T-helper 17 cell (primary cell): ENCODE measurements at places on chromosomes 16 and 17.

DNA sequence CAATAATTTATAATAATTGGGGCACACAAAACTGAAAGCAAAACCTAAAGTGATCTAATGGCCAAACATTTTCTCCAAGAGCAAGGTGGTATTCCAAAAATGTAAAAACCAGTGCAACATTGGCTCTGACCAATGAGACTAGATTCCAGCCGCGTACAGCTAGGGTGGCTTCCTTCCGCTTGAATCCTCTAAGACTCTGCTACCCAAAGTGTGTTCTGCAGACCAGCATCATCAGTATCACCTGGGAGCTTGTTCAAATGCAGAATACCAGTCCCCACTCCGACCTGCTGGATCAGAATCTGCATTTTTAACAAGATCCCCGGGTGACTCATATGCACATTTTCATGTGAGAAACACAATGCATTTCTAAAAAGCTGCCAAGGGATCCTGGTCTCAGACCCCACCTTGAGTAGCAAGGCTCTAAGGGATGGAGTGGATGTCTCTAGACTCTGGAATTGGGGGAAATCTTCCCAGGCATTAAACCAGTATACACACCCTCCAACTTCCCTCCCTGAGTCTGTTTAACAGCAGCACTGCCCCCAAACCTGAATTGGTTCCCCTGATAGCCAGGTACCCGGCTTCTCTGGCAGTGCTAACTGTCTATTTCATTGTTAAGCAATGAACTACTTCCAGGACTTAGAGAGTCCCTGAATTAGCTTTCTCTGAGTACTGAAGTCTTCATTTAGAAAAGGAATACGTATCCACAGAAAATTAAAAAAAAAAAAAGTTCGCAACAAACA lies 118.2 kb downstream of the HS3ST2 start:
- no peak for DNase-seq

- DNase-seq, result no peak
Observed at GRCh38 chr16:25550647-25551046, 141.1 kb upstream of the HS3ST4 start.

DNA sequence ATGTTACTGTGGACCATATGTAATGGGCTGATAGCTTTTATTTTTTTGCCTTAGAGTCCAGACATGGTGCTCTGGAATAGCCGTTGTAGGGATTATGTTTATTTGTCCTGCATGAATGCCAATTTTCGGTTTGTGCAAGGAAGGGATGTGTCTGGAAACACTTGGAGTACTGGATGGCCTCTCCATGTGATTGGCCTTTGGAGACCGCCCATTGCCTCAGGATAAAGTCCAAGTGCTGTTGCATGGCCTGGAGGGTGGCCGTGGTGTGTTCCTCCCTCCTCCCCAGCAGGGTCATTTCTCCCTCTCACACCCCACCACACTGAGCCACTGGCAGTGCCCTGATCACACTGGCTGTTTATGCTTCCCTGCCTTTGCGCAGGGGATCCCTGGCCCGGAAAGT lies 93.9 kb downstream of the MSI2 start:
- DNase-seq, result no peak

- no peak for DNase-seq
Observed at GRCh38 chr17:17408236-17408794, 68.5 kb upstream of the MED9 start.

GRCh38 chr16:4922721-4923342 lies 14.1 kb downstream of the PPL start:
- no peak for DNase-seq

DNA sequence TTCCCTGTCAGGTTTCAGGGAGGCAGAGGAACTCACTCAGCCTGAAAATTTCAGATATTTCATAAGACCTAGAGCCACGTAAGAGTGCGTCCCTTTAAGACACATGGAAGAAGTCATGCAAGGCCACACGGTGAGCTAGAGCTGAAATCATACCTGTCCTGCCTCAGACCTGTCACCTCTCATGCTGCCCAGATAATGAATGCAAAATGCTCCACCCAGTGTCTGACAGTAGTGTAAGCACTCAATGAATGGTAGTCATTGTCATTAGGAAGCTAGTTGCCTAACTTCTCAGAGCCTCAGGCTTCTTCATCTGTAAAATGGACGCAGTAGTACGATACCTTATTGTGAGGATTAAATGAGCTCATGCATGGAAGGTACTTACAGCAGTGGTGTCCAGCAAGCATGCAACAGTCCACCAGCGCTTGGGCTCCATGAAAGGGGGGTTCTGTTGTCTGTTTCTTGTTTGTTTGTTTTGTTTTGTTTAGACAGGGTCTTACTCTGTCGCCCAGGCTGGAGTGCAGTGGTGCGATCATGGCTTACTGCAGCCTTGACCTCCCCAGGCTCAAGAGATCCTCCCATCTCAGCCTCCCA lies 60.7 kb downstream of the WSB1 start:
- no peak for DNase-seq

DNA sequence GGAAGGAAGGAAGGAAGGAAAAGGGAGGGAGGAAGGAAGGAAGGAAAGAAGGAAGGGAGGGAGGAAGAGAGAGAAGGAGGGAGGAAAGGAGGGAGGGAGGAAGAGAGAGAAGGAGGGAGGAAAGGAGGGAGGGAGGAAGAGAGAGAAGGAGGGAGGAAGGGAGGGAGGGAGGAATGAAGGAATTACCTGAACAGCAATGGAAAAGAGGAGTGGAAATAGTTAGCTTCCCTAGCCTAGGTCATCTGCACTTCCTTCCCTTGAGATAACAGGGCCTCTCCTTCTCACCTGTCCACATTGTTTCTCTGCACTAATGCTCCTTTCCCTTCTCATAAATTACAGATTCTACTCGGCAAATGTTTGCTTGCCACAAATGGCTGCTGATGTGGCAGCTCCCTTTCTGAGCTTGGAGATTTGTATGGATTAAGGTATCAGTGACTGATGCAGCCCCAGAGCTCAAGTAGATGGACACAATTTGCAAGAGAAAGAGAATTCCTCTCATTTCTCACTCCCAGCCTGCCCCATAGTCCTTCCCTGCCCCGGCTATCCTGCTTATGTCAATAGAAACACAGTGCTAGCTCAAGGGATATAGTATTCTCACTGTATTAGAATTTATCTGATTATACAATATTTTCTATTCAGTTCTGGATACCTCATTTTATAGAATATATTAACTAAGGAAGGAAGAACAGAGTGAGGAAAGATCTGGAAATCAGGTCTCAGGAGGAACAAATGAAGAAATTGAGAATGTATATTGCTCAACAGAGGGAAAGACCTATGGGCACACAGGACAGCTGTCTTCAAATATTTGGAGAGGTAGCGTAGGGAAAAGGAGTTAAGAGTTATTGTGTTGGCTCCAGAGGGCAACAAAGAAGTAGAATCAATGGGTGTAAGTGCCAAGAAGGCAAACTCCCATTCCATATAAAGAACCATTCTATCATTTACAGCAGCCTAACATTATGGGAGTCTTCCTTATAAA lies 14.6 kb downstream of the HOXB1 start:
- no peak for DNase-seq

DNA sequence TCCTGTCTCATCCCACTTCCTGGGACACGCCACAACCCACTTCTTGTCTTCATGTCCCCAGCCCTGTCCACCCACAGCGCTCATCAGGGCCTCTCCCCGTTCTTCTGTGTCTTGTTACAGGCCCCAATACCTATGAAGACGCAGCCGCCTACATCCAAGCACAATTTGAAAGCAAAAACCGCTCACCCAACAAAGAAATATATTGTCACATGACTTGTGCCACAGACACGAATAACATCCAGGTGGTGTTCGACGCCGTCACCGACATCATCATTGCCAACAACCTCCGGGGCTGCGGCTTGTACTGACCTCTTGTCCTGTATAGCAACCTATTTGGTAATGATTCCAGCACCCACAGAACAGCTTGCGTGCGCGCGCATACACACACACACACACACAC lies 70.6 kb downstream of the AMFR start:
- DNase-seq, result no peak

DNA sequence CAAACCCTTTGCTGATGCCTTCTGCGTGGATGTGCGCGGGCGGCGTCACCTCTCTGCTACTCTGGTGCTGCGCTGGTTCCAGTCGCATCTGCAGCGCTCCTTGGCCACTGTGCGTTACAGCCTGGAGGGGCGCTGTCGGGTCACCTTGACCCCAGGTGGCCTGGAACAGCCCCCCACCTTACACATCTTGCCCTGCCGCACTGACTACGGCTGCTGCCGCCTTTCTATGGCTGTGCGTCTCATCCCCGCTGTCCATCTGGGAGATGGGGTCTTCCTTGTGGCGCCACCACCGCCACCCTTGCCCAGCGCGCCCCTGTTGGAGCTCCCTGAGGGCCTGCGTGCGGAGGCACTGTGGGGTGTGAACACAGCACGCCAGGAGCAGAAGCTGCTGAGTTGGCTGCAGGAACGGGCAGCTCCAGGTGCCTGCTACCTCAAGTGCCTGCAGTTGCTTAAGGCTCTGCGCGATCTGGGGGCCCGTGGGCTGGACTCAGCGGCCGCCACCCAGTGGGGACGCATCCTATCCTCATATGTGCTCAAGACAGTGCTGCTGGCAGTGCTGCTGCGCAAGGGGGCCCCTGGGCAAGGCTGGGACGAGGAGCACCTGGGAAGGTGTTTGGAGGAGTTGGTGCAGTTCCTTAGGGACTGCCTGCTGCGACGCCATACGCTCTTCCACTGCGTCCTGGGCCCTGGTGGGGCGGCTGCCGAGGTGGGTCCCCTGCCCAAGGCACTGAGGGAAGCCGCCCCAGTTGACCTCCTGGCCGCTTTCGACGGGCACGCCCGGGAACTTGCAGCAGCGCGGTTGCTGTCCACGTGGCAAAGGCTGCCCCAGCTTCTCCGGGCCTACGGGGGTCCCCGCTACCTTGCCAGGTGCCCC lies 1.6 kb downstream of the ITPRIPL2 start:
- DNase-seq, result no peak

GRCh38 chr17:75933808-75934207 lies 7.0 kb downstream of the FBF1 start:
- DNase-seq, result no peak

- no peak for DNase-seq
Observed at GRCh38 chr17:8015957-8016631, 13.7 kb downstream of the GUCY2D start.

DNA sequence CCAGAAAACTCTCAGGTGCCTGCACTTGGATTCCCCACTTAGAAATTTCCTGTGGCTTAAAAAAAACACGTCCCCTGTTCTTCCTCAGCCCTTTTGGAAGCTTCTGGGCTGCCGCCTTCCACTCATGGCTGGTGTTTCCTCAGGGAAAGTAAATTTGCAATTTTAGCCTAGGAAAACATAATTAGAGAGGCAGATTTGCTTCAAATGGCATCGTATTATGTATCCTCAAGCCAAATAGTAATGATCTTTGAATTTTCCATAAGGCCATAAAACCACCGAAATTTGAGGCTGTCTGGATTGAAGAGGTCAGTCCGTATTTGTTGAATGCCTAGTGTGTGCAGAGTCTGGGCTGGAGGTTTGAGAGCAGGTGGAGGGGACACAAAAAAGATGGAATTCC lies 17.7 kb downstream of the MGAT5B start:
- no peak for DNase-seq

- no peak for DNase-seq
Observed at GRCh38 chr16:49638673-49639610, 217.0 kb downstream of the ZNF423 start.

GRCh38 chr17:64459284-64459747 lies 10.4 kb downstream of the MILR1 start:
- no peak for DNase-seq

GRCh38 chr16:75794426-75794825 lies 68.1 kb upstream of the CPHXL start:
- DNase-seq, result no peak

GRCh38 chr16:82062645-82063058 lies 27.6 kb downstream of the HSD17B2 start:
- no peak for DNase-seq

GRCh38 chr17:75428543-75429469 lies 23.3 kb upstream of the GRB2 start:
- no peak for DNase-seq

DNA sequence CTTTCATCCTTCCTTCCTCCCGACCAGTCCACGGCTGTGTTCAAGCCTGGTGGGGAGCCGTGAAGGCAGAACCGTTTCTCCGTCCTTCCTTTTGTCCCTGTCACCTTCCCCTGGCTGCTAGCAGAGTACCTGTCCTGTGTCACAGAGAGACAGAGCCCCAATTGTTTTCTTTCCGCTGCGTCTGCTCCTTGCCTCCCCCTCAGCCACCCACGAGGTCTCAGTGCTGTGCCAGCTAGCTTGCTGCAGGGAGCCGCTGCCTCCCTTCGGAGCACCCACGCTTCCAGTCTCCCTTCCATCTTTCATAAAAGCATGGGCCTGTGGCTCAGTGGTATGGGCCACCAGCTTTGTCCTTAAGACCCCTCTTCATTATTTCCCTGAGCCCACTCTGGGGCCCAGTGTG lies 62.2 kb downstream of the MPRIP start:
- DNase-seq, result no peak

DNA sequence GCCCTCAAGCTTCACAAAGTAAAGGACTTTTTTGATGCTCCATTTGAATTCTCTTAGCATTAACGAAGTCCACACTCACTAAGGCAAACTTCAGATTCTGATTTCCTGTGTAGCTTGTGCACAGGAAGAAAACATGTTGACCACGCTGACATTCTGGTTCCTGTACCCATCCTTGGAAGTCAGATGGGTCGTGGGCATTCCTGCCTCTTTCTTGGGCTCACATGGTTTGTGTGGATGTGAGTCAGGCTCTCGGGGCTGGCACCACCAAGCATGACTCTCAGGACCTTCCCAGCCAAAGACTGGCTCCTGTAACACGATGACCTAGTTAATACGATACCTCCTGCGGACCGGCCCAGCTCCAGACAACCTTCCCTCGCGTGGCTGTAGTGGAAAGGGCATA lies 32.8 kb downstream of the ARSG start:
- no peak for DNase-seq

- no peak for DNase-seq
Observed at GRCh38 chr17:73717690-73718089, 73.4 kb upstream of the SDK2 start.

DNA sequence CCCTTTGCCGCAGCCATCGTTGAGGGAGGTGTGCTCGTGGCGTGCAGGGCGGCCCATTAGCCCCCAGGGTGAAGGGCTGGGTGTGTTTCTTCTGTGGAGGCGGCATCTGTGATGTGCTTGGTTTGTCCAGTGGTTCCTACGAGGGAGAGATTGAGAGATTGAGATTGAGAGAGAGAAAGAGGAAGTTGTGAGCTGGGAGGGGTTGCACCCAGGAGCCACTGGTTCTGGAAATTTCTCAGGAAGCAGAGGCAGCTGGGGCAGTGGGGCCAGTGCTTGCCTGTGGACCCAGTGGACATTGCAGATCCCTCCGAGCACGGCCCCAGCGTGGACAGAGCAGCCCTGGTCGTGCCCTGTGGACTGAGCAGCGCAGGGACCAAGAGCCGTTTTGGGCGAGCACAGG lies 72.0 kb upstream of the ZNF750 start:
- DNase-seq, result no peak

- DNase-seq, result no peak
Observed at GRCh38 chr17:35738519-35739133, 7.2 kb downstream of the RASL10B start.

- no peak for DNase-seq
Observed at GRCh38 chr17:74159226-74159840, 44.1 kb upstream of the RPL38 start.

GRCh38 chr16:53755026-53755910 lies 51.3 kb downstream of the FTO start:
- DNase-seq, result no peak
